ENCODE measurements at places on chromosomes 2 and 18. TPM values are rescaled to one million over a fixed set of nuclear protein-coding genes. Genes with fewer than 3 reads are reported as not detected.

DNA sequence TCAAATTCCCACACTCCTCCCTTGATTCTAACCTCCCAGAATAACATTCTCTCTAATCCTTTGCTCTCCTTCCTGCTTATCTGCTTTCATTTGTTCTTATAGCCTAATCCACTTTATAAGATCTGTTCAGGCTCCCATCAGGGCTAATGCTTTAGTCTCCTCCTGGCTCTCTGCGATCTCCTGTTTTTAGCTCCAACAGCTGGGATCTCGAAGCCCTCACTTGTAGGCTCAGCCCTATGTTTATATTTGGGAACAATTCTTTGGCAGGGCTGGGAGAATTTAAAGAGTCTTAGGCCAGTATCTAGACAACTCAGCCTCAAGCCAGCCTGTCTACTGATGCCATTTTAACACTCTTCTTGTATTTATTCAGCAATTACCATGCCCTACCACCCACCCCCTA lies 27.2 kb upstream of the RAPH1 start:
- DNase-seq: no peak

DNA sequence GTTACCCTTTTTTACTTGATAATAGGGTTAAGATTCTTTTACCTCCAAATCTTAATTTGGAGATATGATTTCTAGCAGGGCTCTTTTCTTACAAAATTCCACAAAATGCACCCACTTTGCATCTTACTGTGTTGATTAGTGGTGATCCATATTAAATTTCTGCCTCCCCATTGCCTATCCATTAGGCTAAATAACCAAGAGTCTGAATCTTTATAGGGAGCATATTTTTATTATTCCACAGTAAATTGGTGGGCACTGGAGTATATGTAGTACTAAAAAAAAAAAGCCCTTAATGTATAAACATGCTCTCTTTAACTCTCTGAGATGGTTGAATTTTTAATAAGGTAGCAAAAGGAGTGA lies 8.1 kb upstream of the TXNDC2 start:
- DNase-seq: no peak

DNA sequence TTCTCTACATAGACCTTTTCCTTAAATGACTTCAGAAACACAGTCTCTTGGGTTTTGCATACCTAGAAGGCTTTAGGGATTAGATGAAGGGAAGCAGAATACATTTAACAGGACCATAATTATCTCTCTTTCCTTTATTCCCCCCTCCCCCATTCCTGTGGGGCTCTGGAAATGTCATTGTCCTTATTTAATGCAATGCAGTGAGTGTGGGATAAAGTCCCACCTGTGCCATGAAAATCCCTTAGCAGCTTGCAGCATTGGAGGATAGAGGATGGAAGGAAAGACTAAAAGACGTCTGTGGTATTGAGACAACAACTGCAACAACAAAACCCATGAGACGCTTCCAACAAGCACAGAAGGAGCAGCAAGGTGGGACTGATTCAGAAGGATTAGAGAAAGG lies 117.8 kb upstream of the DCC start:
- DNase-seq: no peak

DNA sequence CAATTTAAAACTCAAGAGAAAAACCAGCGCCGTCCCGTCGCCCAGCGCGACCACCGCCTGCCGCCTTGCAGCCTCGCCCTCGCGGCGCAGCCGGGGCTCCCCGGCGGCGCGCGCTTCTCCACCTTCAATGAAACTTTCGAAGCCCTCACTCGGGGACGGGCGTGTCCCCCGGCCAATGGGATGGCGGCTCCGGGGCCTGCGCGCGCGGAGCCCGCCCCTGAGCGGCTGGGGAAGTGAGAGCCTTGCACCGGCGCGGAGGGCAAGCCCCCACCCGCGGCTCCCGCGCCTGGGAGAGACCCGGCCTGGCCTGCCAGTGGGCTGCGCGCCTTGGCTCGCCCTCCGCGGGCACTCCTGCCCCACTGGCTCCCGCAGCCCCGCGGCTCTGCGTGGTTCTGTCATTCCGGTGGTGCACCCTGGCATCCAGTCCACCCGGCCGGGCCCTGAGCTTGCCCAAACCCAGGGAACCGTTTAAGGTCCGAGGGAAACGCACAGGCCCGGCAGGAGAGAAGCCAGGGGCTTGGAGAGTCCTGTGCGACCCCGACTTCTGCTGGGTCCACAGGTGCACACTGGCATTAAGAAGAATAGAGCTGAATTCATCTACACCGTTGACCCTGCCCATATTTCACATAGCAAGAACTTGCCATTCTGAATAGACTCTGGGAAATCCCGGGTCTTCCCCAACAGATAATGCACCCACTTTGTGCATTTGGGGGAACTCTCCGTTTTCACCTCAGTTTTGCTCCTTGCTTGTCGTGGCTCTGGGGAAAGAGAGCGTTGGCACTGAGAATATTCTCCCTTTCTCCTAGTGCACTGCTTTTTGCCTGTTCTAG lies at the start of gene PIEZO2:
Gene PIEZO2, minus strand, starts transcription at position 129 of the 830 bp plus-strand sequence. CDS start 981 bp downstream, outside the sequence.
- DNase-seq: peak; percentile 57

DNA sequence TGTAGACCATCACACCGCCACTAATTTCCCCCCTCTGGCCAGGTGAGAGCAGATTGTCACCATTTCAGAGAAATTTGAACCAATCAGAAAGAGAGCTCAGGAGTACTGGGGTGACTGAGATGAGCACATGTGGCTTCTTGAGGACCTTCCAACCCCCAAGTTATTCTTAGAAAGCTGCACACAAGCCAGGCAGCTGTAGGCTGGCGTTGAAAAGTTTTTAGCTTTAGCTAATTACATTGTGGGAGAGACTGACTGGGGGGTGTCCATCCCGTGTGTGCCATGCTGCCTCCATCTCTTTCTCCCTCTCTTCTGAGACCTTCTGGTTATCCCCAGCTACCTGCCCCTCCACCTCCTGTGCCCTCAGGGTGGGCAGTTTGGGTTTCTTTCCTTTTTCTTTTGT lies 154.0 kb downstream of the AGAP1 start:
- no peak for DNase-seq

GRCh38 chr2:190695739-190696138 lies 46.9 kb downstream of the NAB1 start:
- peak; percentile 49 for DNase-seq

The PPM1B gene
- 23.1 TPM for polyA plus RNA-seq

The DIPK1C gene
- not detected for polyA plus RNA-seq

The GRB14 gene
- 0.22 TPM for polyA plus RNA-seq
